Hematopoietic multipotent progenitor cell treated with erythropoietin and hydrocortisone succinate and interleukin-3 and kit ligand, for 17 days (in vitro differentiated cells): ENCODE measurements at places on chromosomes 13 and 19.
A peak's percentile ranks its signal among the peaks of the same experiment; 100 is the strongest.

DNA sequence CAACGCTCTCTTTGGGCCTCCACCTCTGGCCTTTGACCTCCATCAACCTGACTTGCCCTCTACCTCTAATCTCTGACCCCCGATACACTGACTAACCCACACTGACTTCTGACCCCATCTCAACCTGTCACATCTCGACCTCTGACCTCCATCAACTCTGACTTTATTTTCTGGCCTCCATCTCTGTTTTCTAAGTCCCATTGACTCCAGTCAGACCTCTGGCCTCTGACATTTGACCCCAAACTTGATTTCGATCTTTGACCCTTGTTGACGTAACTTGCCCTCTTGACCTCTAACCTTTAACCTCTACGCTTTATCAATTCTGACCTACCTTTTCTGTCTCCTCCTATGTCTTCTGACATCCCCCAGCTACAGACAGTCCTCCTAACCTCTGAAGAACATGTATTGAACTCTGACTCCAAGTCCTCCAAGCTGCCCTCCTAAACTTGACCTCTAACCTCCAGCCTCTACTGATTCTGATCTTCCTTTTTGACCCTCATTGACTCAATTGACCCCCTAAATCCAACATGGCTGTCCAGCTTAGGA, 780 bp downstream of the ACP4 start:
- DNase-seq, result no peak

DNA sequence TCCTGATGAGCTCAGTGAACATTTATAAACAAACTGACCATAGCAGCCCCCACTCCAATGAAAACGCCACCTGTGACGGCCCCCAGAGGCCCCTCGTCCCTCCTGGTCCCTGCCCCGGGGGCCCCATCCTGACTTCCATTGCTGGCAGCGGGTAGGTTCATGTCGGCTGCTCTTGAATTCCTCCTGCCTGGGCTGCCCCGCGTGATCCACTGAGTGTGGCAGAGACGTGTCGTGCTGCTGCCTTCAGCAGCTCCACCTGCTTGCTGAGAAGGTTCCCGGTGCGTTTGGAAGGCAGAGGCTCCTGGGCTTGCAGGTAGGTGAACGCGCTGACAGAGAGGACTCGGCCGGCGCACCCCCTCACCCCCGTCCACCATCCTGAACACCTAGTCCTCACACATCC, 11.6 kb downstream of the C2CD4C start:
- DNase-seq, result no peak

DNA sequence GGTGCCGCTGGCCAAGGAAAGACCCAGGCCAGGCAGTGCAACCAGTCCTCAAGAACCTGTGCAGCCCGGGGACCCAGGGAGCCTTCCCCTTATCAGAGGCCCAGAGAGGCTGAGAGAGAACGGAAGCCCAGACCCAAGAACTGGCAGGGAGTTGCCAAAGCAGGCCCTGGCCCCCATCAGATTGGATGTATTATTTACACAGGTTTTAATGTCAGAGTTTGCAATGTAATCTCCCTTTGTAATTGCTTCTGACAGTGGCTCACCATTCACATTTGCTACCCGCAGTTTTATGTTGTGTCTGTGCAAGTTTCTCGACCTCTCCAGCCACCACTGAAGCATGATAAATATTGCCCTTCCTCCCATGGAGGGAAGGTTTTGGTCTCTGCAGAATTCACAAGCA, 660.9 kb downstream of the LIG4 start:
- no peak for DNase-seq

DNA sequence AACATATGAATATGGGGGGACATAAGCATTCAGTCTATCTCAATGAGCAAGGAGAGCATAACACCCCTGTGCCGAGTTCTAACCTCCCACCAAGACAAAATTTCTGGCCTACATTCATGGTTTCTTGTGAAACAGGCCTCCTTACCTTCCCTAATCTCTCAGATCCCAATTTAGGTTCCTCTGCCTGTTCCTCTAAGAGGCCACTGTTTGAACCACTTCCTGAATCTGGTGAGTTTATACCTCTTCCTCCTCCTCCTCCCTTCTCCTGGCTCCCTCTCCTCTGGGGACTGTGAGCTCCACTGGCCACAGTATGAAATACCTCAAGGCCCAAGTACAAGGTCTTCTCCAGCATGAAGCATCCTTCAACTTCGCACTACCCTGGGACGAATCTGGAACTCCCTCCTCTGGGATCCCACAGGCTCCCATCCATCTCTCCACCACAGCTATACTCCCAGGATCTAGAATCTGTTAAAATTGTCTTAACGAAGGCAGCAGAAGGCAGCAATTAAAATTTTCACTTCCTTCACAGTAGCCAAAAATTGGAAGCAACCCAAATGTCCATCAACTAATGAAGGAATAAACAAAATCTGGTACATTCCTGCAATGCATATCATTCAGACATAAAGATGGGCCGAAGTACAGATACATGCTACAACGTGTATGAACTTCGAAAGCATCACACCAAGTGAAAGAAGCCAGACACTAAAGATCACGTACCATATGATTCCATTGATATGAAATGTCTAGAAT, 7.8 kb upstream of the SIGLECL1 start:
- DNase-seq, result no peak

DNA sequence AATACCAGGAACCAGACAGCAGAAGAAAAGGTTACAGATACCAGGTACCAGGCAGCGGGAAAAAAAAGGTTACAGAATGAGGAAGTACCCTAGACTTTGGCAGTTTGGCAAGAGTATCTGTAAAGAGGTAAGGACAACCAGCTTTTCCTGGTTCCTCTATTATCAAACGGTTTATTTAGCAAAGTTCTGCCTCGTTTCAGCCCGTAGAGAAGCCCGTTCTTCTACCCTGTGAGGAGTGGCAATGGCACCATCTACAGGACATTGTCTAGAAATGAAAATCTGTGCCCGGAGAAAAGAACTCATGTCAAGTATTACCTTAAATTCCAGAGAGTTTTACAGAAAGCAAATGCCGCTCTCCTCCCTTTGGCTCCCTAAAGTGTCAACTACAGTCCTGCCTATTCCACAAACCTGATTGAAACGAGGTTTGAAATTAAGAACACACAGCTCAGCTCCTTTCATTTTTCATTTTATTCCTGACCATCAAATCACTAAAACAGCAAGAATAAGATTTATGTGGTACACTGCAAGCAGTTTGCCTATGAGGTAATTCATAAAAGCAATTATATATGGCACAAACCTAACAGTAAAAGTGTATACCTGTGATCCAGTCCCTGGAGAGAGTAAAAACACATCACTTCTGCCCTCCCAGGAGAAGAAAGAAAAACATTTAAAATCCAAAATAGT, 226.3 kb downstream of the SLC7A1 start:
- DNase-seq, result no peak

- DNase-seq, result no peak
These were observed 2.3 kb downstream of the TFDP1 start for GRCh38 chr13:113586661-113587479.

DNA sequence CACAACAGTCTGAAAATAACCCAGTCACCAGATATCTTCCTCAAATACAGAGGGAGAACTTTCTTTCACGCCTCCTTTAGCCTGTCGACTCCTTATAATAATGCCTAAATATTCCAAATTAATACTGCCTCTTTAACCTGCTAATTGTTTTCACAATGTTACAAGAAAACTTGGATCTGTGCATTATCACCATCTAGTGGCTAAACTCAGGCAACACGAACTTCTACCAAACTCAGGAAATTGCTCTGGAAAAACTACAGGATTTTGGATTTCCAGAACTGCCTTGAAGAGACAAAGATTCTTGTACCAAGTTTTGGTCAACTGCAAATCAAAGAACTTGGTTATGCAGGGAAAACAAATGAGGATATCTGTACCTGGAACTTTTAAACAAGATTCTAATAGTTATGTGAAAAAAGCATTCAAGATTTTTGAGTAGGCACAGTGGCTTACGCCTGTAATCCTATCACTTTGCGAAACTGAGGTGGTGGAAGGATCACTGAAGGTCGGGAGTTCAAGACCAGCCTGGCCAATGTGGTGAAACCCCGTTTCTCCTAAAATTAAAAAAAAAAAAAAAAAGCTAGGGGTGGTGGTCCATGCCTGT, 10.8 kb downstream of the CLN5 start:
- peak; percentile 45 for DNase-seq

DNA sequence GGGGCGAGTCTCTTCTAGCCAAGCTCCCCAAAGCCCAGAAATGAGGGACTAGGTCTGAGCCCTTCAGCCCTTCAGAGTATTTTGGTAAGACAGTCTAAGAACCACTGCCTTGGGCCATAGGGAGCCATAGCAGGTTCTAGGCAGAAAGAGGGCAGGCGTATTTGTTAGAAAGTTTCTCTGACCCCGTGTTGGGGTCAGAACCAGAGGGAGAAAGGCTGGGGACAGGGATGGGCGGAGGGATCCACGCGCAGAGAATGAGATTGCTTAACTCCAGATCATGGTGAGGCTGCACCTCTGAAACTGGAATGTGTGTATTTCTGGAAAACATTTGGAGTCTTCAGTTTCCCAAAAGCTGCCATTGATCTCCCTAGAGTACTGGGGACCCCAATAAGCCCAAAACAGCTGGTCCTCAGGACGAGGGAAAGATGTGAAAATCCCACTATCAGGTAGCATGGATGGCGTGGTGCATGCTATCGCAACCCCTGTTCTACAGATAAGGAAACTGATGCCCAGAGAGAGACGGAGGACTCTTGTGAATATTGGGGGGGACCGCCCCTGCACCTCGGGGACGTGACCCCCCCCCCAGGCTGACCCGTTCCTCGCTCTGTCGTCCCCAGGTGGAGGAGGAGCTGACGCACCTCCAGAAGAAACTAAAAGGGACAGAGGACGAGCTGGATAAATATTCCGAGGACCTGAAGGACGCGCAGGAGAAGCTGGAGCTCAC, 703 bp upstream of the TPM4 start:
- DNase-seq, result no peak
